ENCODE measurements at places on chromosomes 16 and 17. TPM values are rescaled to one million over a fixed set of nuclear protein-coding genes. Genes with fewer than 3 reads are reported as not detected.

- no peak for DNase-seq
Measured at GRCh38 chr17:33639103-33639880, 346.2 kb upstream of the ASIC2 start.

DNA sequence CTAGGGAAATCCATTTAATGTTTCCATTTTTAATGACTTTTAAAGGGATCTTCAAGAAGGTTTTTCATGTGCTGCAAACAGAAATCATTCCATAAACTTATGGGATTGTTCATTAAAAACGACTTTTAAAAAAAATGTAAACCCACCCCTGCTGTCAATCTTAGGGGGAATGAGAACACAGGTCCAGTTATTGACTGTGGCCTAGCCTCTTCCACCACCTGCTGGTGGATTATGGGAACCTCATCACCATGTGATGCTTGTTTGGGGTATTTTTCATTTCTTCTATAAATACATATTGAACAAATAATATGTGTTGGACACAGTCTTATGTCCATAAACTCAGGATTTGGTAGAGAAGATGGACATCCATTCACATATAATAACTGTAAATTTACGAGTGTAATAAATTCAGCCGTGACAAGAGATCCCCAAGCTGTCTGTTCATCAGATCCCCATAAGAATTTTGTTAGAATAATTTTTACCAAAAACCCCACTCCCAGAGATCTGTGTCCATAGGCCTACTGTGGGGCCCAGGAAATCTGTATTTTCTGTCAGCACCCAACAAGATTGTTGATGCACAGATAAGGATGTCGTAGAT lies 42.0 kb upstream of the TMC5 start:
- no peak for DNase-seq

Gene STX1B
- 0.34 TPM for total RNA-seq

Gene DPEP2
- 0.49 TPM for total RNA-seq

GRCh38 chr16:11350921-11351335 lies 5.7 kb downstream of the RMI2 start:
- DNase-seq, result no peak

DNA sequence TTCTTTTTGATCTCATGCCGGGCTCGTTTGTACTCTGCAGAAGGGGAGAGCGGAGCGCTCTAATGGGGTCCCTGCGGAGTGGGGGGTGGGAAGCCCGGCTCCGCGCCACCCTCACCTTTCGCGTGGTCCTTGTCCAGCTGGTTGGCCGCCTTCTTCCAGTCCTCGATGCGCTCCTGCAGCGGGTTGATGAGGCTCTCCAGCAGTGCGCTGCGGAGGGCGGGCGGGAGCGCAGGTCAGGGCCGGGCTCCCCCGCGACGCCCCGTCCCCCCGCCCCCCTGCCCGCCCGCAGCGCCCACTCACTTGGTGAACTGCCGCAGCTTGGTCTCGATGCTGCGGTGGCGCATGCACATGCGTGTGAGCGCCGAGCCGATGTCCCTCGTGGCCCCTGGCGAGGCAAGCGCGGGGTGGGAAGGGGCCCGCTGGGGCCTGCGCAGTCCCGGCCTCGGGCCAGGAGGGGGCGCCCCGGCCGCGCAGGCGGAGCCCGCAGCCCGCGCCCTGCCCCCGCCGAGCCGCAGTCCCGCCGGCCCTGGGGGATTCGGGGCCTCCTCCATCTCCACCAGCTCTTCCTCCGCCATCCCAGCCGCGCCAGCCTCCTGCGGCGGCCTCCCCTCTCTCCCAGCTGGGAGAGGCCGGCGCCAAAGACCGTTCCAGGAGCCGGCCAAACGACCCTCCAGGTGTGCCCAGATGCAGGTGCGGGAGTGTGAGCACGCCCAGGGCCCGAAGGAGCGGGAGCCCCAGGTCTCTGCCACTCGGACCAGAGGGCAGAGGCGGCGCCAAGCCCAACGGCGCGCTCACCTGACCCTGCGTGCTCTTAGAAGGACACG lies 6.0 kb downstream of the MTSS2 start:
- no peak for DNase-seq

GRCh38 chr17:47201166-47201565 lies 8.0 kb upstream of the MYL4 start:
- DNase-seq, result no peak

GRCh38 chr16:2428051-2428783 lies 1.0 kb upstream of the CCNF start:
- DNase-seq, result peak; percentile 56

DNA sequence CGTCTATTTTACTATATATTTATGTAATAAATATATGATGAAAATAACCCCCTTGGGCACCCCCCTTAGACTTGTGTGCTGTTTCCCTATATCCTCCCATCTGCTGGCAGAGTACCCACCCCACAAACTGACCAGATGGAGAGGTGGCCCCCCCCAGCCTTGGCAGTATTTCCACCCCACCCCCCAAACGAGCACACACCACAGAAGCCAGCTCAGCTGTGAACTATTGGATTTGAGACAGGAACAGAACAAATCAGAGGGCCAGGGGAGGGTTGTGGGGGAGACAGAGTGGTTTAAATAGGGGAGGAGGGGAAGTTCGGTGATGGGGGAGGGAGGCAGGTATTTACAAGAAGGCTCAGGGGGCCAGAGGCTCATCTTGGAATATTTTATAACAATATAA lies 7.8 kb downstream of the NR1D1 start:
- DNase-seq, result no peak

Gene DNASE1L2
- total RNA-seq, result 1.3 TPM

Gene TPSG1
- total RNA-seq, result not detected

DNA sequence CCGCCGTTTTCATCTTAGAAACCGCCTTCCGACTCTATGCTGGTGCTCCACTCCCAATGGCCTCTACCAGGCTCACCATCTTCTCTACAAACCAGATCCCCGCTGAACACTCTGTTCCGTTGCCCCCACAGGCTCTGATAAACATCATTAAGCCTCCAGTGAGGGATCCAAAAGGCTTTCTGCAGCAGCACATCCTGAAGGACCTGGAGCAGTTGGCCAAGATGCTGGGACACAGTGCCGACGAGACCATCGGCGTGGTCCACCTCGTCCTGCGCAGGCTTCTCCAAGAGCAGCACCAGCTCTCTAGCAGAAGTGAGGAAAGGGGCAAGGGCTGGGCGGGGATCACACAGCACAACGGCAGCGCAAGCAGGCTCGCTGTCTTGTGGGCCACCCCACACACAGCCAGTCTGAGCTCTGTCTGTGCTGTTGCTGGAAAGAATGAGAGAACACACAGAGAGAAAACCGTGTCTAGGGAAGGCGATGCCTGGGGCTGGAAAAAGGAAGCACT lies 33.5 kb upstream of the ENDOV start:
- DNase-seq, result no peak

- DNase-seq, result no peak
Measured at GRCh38 chr16:57149391-57149790, 36.4 kb downstream of the PSME3IP1 start.

Gene LRRC37A
- 0.58 TPM for total RNA-seq

DNA sequence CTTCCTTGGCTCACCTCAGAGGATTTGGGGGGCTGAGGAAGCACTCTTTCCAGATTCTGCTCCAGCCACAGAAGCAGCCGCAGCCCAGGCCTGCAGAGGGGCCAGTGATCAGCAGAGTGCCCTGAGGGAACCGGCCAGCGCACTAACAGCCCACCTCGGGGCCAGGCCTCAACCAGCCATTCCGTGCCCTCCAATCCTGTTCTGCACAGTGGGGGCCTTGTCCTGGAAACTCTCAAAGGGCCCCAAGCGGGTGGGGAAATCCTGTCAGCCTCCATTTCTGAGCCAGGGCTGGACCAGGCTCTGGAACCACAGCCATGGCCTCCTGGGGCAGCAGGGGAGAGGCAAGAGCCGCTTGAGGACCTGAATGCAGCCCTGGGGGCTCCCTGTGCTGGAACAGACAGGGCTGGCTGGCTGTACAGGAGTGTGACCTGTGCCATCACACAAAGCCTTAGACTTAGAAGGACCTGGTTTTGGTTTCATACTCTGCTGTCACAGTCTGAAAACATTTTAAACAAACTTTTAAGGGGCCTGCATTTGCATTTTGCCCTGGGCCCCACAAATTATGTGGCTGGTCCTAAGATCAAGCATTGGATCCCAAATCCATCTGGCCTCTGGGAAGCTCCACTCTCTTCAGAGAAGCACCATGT lies 10.0 kb downstream of the CNGB1 start:
- DNase-seq, result no peak

Gene PIK3R5
- 2.3 TPM for total RNA-seq

DNA sequence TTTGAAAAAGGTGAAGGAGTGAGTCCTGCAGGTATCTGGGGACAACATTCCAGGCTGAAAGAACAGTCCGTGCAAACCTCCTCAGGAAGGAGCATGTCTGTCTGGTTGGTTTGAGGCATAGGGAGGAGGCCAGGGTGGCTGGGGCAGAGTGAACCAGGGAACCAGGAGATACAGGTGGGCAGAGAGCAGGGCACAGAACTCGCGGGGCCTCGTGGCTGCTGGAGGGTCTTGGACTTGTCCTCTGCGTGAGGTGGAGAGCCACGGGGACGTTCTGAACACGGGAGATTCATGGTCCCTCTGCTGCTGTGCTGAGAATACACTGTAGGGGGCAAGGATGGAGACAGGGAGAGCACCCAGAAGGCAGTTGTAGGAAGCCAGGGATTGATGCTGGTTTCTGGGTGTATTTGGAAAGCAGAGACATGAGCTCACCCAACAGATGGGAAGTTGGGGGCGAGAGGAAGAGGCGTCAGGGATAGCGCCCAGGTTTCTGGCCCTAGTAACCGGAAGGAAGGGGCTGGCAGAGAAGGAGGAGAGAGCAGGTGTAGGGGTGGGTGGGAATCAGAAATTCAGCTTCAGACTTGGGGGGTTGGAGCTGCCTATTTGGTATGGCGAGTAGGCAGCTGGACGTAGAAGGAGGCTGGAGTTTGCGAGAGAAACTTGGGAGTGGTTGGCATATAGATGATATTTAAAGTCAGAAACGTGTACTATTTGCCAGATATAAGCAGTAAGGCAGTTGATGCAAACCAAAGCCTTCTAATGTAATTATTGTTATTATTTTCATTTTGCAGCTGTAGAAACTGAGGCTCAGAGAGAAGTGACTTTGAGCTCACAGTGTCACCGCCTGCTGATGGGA lies at the start of gene CCL17:
Gene CCL17 (plus strand): TSS at position 803 of the 853 bp plus-strand sequence. CDS start 9,166 bp downstream, outside the sequence.
- no peak for DNase-seq

GRCh38 chr16:68257906-68258800 lies 6.2 kb upstream of the SLC7A6 start:
- no peak for DNase-seq

Gene ALOX15
- not detected for total RNA-seq

DNA sequence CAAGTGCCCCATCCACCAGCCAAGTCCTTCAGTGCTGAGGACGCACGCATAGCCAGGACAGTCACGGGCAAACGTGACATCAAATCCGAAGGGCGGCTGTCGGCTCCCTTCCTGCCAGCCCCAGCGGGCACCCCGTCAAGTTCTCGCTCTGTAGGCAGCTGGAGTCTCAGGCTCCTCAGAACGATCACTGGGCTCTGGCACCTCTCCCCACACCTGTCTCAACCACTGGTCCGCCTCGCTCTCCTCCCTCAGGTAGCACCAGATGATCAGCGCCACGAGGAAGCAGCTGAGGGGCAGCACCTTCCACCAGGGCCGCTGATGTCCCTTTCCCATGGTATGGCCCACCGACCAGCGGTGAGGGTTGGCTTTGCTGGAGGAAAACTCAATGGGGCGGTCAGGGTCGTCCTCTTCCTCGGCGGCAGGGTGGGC lies 422 bp downstream of the UQCC4 start:
- DNase-seq, result no peak

GRCh38 chr17:78268951-78269905 lies 37.8 kb downstream of the TMEM235 start:
- no peak for DNase-seq

Gene EVPLL
- not detected for total RNA-seq

GRCh38 chr17:41937970-41938954 lies 7.8 kb downstream of the ODAD4 start:
- peak; percentile 63 for DNase-seq

DNA sequence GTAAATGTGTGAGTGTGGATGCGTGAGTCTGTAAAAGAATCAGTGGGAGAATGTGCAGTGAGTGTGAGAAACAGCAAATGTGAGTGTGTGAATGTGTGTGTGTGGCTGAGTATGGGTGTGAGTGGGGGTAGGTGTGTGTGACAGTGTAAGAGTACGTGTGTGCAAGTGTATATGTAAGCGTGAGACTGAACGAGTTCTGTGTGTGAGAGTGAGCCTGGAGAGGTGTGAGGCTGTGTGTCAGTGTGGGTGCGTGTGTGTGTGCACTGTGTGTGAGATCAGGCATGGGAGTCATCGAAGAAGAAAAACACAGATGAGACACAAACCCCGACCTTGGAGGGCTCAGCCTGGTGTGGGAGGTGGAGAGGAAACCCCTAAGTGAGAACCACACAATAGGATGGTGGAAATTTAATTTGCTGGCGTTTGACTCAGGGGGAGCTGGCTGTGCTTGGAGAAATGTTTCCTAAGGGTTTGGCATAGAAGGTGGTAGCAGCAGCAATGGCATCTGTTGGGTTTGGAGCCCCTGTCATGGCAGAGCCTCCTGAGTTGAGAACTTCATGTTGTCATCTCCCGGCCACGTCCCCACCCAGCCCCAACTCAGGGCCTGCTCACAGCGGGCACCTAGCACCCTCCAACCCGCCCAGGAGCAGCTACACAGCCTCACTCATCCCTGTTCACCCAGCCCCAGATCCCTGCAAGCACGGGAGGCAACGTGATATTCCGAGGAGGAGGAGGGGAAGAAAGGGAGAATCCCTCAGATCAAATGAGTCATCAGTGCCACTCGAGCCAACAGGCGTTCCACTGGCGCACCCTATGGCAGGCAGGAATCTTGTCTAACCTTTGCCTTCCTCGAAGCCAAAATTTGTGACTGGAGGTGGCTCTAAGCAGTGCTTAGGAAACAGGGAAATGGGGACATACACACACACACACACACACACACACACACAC lies 14.3 kb upstream of the NUBP1 start:
- no peak for DNase-seq

GRCh38 chr17:61774724-61775123 lies 88.6 kb downstream of the BRIP1 start:
- no peak for DNase-seq

Gene TAT
- 0.09 TPM for total RNA-seq

Gene SLC22A31
- total RNA-seq, result 6.5 TPM

DNA sequence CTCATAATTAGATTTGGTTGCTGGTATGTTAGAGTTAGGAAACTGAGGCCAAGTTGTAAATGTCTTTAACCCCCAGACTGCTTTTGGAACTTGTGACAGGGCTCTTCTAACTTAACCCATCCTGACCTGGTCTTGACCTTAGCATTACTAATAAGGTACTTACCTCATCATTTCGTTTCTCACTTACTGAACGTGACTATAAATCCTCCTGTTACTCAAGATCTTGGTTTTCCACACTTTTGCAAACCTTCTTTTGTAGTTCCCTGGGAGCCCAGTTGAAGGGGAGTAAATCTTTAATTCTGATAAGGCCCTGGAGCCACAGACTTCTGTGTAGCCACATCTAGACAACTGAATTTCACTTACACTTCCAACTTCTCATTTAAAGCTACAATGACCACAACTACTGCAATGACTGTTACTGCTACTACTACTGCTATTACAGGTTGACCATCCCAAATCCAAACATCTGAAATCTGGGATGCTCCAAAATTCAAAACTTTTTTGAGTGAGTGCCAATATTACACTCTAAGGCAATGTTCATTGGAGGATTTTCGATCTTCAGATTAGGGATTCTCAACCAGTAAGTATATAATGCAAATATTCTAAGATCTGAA lies 248.8 kb upstream of the TBX2 start:
- DNase-seq, result no peak

- DNase-seq, result no peak
Measured at GRCh38 chr17:37392024-37392590, 14.5 kb downstream of the ACACA start.

Gene SEPTIN12
- total RNA-seq, result not detected

Gene ABCC11
- total RNA-seq, result not detected
